A549 treated with dexamethasone at 1 μM for 4 hours (cell line): ENCODE measurements at places on chromosomes 4 and X. TPM values are rescaled to one million over a fixed set of nuclear protein-coding genes. Genes with fewer than 3 reads are reported as not detected.

Gene IL1RAPL2
- total RNA-seq, result not detected in 5 replicates

Gene MAP7D3
- total RNA-seq, result 12.2 to 16.6 TPM (median 15.4 TPM) in 5 replicates

Gene SLC9B1
- 0.10 to 0.18 TPM (median 0.13 TPM) in 5 replicates for total RNA-seq

Gene PLAC8
- 0.74 to 1.2 TPM (median 0.96 TPM) in 5 replicates for total RNA-seq

Gene FGF5
- 0.11 to 0.31 TPM (median 0.12 TPM) in 5 replicates for total RNA-seq

Gene LONRF3
- total RNA-seq, result 1.7 to 3.9 TPM (median 3.5 TPM) in 5 replicates

Gene ZGRF1
- total RNA-seq, result 2.7 to 4.2 TPM (median 3.6 TPM) in 5 replicates

Gene NPY5R
- not detected in 5 replicates for total RNA-seq

Gene FGFR3
- total RNA-seq, result 1.0 to 2.5 TPM (median 2.3 TPM) in 5 replicates

Gene SLC25A53
- total RNA-seq, result 3.8 to 4.6 TPM (median 4.1 TPM) in 5 replicates

Gene SPANXC
- total RNA-seq, result 0.34 to 0.77 TPM (median 0.51 TPM) in 3 of 5 replicates, not detected in the others

Gene SPANXN3
- total RNA-seq, result not detected in 5 replicates

Gene RPS6KA6
- total RNA-seq, result 3.7 to 7.1 TPM (median 5.7 TPM) in 5 replicates

Gene MAGEA9B
- total RNA-seq, result not detected in 5 replicates

Gene STS
- total RNA-seq, result 2.0 to 2.5 TPM (median 2.2 TPM) in 5 replicates

Gene SPANXA2
- total RNA-seq, result 0.14 to 0.25 TPM (median 0.17 TPM) in 3 of 5 replicates, not detected in the others

Gene MAGEB2
- total RNA-seq, result not detected in 5 replicates

Gene CCDC160
- 0.07 TPM in 2 of 5 replicates, not detected in the others for total RNA-seq

Gene GABRB1
- not detected in 5 replicates for total RNA-seq

Gene ARHGAP6
- 0.02 to 0.14 TPM (median 0.11 TPM) in 3 of 5 replicates, not detected in the others for total RNA-seq

Gene ASB11
- not detected in 5 replicates for total RNA-seq

Gene ETNPPL
- total RNA-seq, result 0.10 to 0.13 TPM in 2 of 5 replicates, not detected in the others

Gene RBMXL3
- total RNA-seq, result not detected in 5 replicates

Gene DKC1
- 150 to 187 TPM (median 161 TPM) in 5 replicates for total RNA-seq

Gene MAP3K15
- 1.6 to 2.2 TPM (median 1.9 TPM) in 5 replicates for total RNA-seq

Gene NXF2B
- not detected in 5 replicates for total RNA-seq

Gene DRP2
- total RNA-seq, result 0.15 to 0.19 TPM (median 0.19 TPM) in 5 replicates

Gene RBM10
- total RNA-seq, result 29.2 to 47.5 TPM (median 45.8 TPM) in 5 replicates

Gene BTK
- total RNA-seq, result 0.12 to 0.20 TPM (median 0.20 TPM) in 4 of 5 replicates, not detected in the other

Gene TMSB15B
- 4.0 to 6.6 TPM (median 4.4 TPM) in 5 replicates for total RNA-seq

Gene SLC10A4
- 4.0 to 7.2 TPM (median 6.7 TPM) in 5 replicates for total RNA-seq

Gene NWD2
- total RNA-seq, result not detected in 5 replicates

Gene RHOXF1
- not detected in 5 replicates for total RNA-seq

Gene CLNK
- total RNA-seq, result not detected in 5 replicates
